ENCODE measurements at places on chromosomes 1 and 21.

DNA sequence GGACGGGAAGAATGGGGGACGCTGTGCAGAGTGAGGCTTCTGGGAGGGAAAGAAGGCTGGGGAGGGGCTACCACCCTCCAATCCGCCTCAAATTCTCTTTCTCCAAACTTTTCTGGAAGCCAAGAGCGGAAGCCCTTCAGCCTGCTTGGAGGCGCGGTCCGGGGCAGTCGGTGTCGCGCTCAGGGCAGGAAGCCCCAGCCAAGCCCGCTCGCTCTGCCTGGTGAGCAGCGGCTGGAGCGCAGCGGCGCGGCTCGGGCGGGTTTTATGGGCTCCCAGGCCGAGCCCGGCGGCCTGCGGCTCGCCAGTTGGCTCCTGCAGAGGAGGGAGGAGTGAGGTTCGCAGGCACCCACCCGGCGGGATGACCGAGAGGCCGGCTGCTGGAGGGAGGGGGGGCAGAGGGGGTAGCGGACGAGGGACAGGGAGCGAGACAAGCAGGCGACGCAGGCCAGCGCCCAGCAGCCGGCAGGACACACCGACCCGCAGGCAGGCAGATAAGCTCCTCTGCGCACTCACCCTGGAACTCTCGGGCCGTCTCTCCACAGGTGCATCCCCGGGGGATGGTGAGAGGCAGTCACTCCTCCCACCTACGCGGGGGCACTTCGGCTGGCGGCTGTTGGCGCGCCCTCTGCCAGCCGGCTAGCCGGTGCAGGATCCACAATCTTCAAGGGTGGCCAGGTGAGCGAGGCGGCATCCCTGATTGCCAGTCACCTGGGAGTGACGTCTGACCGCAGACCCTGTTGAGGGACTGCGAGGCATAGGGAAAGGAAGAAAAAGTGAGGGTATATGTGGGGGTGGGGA, at the start of gene AVPR1B:
Gene AVPR1B (minus strand): TSS at position 238 of the 798 bp plus-strand sequence. CDS start 498 bp downstream, outside the sequence.
- H3K27me3 ChIP-seq: peaks cover 41% of the 10 kb centered on the region
- no peak within 1 kb of the TSS for H3K27ac ChIP-seq
- peaks cover 15% of the 10 kb centered on the region for H3K4me1 ChIP-seq
- peak; percentile 60 for DNase-seq
- H3K4me3 ChIP-seq: peak within 1 kb of the TSS; percentile 82
- H3K36me3 ChIP-seq: peaks cover 4% of the 10 kb centered on the region

- H3K36me3 ChIP-seq: no peaks in the 10 kb centered on the region
- H3K27ac ChIP-seq: no peak overlapping the region
- H3K4me1 ChIP-seq: 0 out of 2 replicates have a peak, but pooled peaks cover 2% of the 10 kb centered on the region
- H3K27me3 ChIP-seq: no peaks in the 10 kb centered on the region
- H3K4me3 ChIP-seq: no peak overlapping the region
Measured at GRCh38 chr1:245091818-245092637, 62.8 kb upstream of the KIF26B start.

GRCh38 chr1:54645806-54646676, 4.5 kb downstream of the MROH7 start:
- H3K27ac ChIP-seq: no peak overlapping the region
- H3K27me3 ChIP-seq: peaks cover 7% of the 10 kb centered on the region
- H3K4me1 ChIP-seq: peaks cover 3% of the 10 kb centered on the region
- peaks cover 6% of the 10 kb centered on the region for H3K36me3 ChIP-seq
- no peak overlapping the region for H3K4me3 ChIP-seq
- no peak for DNase-seq

DNA sequence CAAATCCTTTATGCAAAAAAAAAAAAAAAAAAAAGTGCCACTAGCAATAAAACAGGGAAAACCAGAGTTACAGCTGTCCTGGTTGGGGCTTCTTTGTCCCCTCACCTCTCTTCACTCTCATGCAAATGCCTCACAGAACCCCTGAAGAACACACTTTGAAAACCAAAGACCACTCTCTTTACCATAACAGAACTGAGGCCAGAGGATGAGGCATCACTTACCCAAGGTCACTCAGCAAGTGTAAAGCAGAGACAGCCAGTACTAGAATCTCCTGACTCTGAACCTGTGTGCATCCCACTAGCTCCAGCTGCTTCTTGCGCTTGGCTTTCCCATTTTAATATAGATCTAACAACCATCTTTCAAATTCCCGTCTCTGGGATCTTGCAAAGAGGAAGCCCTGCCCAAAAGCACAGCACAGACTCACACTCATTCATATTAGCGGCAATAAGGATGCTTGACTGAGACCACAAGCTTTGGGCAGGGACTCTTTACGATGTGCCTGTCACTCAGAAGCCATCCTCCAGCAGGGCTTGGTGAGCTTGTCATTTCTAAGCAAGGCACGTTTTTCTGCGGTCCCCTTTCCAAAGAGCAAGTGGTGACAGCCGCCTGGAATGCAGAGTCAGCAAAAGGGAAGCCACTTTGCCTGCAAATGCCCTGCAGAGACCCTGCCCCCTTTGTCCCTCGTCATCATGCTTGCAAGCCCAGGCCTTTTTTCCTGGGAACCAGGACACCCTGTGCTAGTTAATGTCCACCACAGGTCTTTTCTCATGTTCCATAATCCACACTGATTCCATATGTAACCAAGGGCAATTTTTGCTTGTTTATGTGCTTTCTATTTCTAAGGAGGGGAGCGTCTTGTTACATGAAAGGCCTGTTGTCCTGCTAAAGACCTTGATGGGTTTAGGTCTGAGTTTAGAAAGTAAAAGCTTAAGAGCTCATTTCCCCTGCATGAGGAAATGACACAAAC, 76.5 kb upstream of the NFIA start:
- peak overlapping the region; percentile 97 for H3K27ac ChIP-seq
- peaks cover 58% of the 10 kb centered on the region for H3K4me1 ChIP-seq
- H3K27me3 ChIP-seq: no peaks in the 10 kb centered on the region
- DNase-seq: peak; percentile 64
- H3K4me3 ChIP-seq: peak overlapping the region; percentile 51
- no peaks in the 10 kb centered on the region for H3K36me3 ChIP-seq

GRCh38 chr1:180603850-180604226, 28.0 kb upstream of the XPR1 start:
- no peaks in the 10 kb centered on the region for H3K27me3 ChIP-seq
- no peak overlapping the region for H3K4me3 ChIP-seq
- no peak for DNase-seq

GRCh38 chr1:233086961-233087881, 136.8 kb downstream of the NTPCR start:
- no peak for DNase-seq
- peaks cover 45% of the 10 kb centered on the region for H3K36me3 ChIP-seq
- no peaks in the 10 kb centered on the region for H3K27me3 ChIP-seq
- H3K27ac ChIP-seq: peak overlapping the region; percentile 38

DNA sequence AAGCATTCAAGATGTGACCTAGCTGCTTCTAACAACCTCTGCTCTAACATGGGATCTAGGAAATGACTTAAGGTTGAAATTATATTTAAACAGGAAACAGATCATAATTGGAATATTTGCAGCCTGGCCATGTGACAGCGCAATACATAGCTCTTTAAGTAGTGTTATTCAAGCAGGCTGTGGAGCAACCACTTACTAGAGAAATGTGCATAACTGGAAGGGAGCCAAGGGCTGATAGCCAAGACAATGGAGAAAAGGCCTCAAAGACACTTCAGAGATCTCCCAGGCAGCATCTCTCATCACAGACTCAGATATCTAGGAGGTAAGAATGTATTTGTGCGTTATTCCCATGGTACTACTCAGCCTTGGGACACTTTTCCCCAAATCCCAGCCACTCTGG, 823.0 kb upstream of the PRMT6 start:
- no peak overlapping the region for H3K27ac ChIP-seq
- H3K4me1 ChIP-seq: no peaks in the 10 kb centered on the region
- H3K4me3 ChIP-seq: no peak overlapping the region
- no peaks in the 10 kb centered on the region for H3K36me3 ChIP-seq

- no peaks in the 10 kb centered on the region for H3K27me3 ChIP-seq
- no peak overlapping the region for H3K4me3 ChIP-seq
- no peak for DNase-seq
- no peaks in the 10 kb centered on the region for H3K4me1 ChIP-seq
- peaks cover 13% of the 10 kb centered on the region for H3K36me3 ChIP-seq
Measured at GRCh38 chr1:116956378-116956777, 45.2 kb upstream of the CD101 start.

- H3K36me3 ChIP-seq: peaks cover 11% of the 10 kb centered on the region
- no peak overlapping the region for H3K27ac ChIP-seq
- no peaks in the 10 kb centered on the region for H3K4me1 ChIP-seq
- no peaks in the 10 kb centered on the region for H3K27me3 ChIP-seq
- no peak overlapping the region for H3K4me3 ChIP-seq
Measured at GRCh38 chr1:19372136-19372514, 60.0 kb downstream of the SLC66A1 start.

DNA sequence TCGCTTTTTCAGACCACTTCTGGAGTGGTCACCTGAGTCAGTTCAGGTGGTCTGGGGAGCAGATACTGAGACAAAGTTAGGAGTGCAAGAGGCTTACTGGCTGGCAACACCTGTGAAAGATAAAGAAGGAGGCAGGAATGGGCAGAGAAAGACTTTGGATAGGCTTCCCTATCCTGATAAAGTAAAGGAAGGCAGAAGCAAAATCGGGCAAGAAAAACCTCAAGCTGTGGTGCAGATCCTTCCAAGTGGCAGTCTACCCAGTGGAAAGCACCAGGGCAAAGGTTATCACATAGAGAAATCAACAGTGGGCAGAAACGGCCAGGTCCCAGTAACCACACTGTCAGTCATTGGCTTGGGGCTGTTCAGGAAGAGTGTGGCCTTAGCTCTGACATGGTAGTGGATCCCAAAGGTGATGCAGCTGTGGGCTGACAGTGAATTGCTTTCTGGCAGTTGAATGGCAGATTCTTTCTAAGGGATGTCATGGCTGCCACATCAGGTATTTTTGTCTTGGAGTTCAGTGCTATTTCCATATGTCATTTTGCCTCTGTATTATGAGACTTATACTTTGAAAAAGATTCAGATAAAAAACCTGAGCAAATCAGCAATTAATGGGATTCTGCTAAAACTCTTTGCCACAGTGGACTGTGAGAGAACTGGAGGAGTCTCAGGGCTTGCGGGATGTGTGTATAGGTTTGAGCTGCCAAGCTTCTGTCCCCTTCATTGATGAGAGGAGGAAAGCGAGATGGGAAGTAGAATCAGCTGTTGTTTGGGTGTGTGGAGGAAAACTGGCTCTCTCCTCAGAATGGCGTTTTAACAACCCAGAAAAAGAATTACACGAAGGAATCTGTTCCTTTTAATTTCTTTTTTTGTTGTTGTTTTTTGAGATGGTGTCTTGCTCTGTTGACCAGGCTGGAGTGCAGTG, 8.1 kb upstream of the CGN start:
- DNase-seq: no peak
- no peaks in the 10 kb centered on the region for H3K4me1 ChIP-seq
- no peak overlapping the region for H3K4me3 ChIP-seq
- no peaks in the 10 kb centered on the region for H3K36me3 ChIP-seq
- peak overlapping the region; percentile 69 for H3K27ac ChIP-seq
- H3K27me3 ChIP-seq: no peaks in the 10 kb centered on the region

GRCh38 chr1:186059752-186060151, 315.3 kb downstream of the TPR start:
- H3K27me3 ChIP-seq: no peaks in the 10 kb centered on the region
- no peak for DNase-seq
- H3K36me3 ChIP-seq: no peaks in the 10 kb centered on the region
- no peak overlapping the region for H3K4me3 ChIP-seq
- no peak overlapping the region for H3K27ac ChIP-seq
- no peaks in the 10 kb centered on the region for H3K4me1 ChIP-seq

DNA sequence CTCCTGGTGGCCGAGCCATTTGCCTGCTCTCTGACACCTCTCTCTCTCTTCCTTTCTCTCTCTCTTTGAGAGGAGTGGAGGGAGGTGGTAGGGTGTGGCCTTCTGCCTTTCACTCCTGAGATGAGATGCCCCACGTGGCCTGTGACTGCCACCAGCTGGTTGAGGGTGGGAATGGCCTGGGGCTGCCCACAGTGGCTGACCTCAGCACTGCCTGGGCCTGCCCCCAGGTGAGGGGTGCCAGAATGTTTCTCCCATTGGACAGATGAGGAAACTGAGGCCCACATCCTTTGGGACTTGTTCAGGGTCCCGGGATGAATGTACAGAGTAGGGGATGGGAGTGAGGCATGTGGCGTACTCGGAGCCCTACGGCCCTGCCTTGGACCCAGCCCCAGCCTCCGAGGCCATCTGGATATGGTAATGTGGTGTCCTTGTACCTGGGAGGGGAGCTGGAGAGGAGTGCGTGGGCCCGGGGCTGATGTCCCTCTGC, 12.7 kb upstream of the C1orf167 start:
- peak; percentile 60 for DNase-seq
- no peak overlapping the region for H3K4me3 ChIP-seq
- peak overlapping the region; percentile 61 for H3K27ac ChIP-seq
- peaks cover 24% of the 10 kb centered on the region for H3K36me3 ChIP-seq
- H3K27me3 ChIP-seq: no peaks in the 10 kb centered on the region
- peaks cover 30% of the 10 kb centered on the region for H3K4me1 ChIP-seq

GRCh38 chr21:32382108-32382644, 10.6 kb downstream of the URB1 start:
- no peak for DNase-seq
- 0 out of 2 replicates have a peak, but pooled peaks cover 4% of the 10 kb centered on the region for H3K4me1 ChIP-seq
- no peak overlapping the region for H3K4me3 ChIP-seq
- H3K27me3 ChIP-seq: no peaks in the 10 kb centered on the region

- no peaks in the 10 kb centered on the region for H3K27me3 ChIP-seq
- H3K36me3 ChIP-seq: peaks cover 21% of the 10 kb centered on the region
- DNase-seq: no peak
- no peak overlapping the region for H3K4me3 ChIP-seq
- peaks cover 25% of the 10 kb centered on the region for H3K4me1 ChIP-seq
- H3K27ac ChIP-seq: no peak overlapping the region
Measured at GRCh38 chr1:12341667-12342066, 111.8 kb downstream of the VPS13D start.

DNA sequence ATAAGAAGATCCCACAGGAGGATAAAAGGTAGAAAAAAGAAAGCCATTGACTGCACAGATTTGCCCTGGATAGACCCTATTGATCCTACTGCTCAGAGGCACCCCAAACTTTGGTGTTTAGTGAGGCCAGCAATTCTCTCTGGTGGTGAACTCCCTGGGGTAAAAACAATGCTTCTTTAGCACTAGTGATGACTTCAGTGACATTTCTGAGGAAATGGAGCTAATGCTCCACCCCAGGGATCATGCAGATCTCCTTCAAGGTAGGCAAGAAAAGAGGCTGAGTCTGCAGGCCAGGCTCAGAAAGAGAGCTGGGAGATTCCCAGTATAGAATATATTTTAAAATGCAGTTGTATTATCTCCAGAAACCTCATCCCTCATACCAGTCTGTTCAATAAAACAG, 140.3 kb downstream of the LMX1A start:
- H3K36me3 ChIP-seq: no peaks in the 10 kb centered on the region
- H3K27ac ChIP-seq: peak overlapping the region; percentile 50
- peaks cover 55% of the 10 kb centered on the region for H3K4me1 ChIP-seq
- no peak for DNase-seq
- no peak overlapping the region for H3K4me3 ChIP-seq

DNA sequence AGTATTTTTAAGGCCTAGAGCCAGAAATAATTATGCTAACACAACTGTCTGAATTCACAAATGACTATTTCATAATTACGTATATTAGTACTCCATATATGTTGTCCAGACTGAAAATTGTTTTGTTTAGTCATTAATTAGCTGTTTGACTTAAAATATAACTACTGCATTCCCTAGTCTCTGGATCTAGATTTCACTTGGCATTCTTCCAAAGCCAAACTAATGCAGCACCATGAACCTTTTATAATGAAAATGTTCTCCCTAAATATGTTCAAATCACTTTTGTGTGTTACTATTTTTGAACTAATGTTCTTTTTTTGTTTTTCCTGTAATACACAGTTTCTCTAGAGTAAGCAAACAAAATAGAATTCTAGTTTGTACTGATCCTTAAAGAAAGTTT, 46.1 kb downstream of the CAMTA1 start:
- peaks cover 8% of the 10 kb centered on the region for H3K36me3 ChIP-seq
- no peak for DNase-seq
- H3K4me3 ChIP-seq: no peak overlapping the region
- H3K27me3 ChIP-seq: no peaks in the 10 kb centered on the region

Measured in WTC11 (cell line).